ENCODE measurements at places on chromosomes 7 and 10.

DNA sequence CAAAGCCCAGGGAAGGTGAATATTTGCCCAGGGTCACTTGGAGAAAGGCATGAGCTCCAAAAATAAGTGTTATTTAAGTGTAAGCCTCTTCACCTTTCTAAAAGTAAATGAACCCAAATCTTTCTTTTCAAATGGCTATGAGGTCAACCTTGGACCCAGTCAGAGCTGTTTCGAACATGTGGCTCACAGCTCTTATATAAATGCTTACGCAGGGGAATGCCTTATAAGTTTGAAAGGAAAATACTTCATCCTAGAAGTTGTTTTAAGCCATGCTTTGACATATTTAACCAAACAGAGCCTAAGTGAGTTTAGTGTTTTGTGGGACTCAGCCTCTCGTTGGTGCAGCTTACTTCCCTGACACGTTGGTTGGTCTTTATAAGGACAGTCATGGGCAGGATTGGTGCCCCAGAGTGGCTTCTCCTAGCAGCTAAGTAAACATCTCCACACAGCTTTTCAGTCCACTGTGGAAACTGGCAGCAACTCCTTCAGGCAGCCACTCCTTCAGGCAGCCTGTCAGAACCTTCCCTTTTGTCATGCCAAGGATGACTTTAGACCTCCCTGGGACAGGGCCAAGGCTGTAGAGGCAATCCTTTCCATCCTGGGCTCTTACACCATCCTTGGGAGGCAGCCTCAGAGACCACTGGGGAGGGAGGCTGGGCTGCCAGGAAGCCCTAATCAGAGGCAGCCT lies 43.6 kb downstream of the MINDY4 start:
- DNase-seq, result no peak

DNA sequence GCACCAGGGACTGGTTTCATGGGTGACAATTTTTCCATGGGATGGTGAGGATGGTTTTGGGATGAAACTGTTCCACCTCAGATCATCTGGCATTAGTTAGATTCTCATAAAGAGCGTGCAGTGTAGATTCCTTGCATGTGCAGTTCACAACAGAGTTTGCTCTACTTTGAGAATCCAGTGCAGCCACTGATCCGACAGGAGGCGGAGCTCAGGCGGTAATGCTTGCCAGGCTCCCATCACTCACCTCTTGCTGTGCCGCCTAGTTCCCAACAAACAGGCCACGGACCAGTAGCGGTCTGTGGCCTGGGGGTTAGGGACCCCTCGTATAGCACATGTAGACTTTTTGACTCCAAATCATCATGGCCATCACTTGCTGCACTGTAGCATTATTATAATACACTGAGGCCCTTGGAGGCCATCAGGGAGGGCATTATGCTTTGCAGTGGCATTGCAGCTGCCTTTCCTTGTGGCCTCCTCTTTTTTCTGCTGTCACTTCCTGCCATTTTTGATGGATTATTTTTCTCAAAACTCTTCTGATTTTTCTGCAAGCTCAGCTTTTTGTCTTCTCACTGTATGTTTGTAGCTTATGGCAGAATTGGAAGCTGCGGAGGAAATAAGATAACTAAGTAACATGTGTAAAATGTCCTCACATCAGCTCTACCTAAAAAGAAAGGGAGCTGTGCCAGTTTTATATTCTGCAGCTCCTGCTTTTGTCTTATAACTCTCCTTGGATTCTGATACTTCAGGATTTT lies 18.5 kb downstream of the CSGALNACT2 start:
- DNase-seq, result no peak

DNA sequence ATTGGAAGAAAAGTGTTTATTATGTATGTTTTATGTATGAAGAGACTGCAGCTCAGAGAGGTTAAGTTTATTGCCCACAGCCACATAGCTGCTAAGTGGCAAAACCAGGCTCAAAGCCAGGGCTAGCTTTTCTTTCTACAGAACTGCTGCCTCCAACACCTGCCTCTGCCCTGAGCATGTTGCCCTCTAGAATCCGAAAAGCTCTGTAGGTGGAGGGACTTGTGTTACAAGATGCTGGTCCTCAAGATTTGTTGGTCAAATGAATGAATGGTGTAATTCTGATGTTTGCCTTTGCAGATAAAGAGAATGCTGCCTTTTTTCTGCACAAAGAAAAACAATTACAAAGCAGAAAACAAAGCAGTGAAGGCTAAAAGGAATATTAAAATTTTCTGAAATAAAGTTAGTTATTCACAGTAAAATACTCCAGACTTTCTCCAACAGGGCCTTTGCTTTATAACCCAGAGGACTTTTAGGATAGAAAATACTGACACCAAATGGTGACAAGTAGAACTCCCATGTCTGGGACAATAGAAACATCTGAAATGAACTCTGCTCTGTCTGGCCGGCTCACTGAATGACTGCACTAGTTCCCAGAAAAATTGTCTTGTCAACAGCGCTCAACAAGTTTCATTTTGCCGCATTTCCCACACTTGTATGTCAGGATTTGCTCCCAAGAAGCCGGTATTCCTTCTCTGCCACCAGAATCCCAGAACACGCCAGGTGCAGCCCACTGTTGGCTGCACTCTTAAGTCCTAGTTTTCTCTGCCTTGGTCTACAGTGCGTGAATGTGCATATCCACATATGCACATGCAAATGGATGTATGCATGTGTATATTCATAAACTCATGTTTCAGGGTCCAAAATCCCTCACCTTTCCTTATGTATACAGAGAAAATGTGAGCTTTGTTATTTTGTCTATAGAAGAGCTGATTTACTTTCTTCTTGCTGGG lies 11.0 kb upstream of the DNTT start:
- DNase-seq, result peak; percentile 53

DNA sequence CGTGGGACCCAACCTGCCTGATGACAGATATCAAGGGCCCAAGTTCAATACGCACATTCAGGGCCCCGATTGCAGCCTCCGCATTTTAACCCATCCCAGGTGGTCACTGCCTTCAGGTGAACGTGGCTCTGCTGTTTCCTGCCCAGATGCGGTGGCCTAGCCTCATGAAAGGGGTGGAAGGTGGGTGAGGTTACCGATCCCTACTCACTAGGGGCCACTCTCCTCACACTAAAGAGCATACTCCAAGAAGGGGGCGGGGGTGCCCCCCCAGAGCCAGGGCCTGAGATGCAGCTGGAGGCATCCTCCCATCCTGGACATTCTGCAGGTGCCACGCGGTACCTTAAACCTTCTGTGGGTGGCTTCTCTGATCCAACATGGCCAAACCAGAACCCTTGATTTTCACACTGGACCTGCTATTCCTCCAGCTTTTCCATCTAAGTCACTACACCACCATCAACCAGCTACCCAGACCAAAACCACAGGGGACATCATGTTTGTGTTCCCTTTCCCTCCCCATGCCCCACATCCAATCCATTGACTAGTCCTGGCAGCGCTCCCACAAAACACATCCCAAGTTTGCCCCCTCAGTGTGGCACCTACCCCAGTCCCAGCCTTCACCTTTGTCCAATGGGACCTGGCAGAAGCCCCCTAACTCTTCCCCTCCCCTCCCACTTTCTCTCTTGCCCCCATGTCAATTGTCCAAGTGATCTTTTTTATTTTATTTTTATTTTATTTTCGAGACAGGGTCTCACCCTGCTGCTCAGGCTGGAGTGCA lies 30.0 kb downstream of the PRLHR start:
- DNase-seq, result no peak

- no peak for DNase-seq
These were observed 103.1 kb upstream of the PARD3 start for GRCh38 chr10:34918060-34918775.

DNA sequence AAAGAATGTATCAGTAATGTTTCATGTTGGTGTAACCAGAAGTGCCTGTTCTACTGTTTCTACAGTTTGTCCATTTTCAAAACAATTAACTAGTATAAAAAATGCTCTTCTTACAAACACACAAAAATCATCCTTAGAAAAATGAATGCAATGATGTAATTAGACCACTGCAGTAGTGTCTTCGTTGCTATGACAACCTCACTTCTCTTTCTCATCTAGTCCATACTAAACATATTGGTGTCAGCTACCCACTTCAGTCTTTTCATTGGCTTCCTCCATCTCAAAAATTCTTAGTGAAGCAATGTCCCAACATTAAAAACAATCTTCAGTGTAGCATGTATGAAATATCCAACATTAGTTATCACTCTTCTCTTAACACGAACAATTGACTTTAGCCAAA lies 1265.8 kb downstream of the REEP3 start:
- no peak for DNase-seq

DNA sequence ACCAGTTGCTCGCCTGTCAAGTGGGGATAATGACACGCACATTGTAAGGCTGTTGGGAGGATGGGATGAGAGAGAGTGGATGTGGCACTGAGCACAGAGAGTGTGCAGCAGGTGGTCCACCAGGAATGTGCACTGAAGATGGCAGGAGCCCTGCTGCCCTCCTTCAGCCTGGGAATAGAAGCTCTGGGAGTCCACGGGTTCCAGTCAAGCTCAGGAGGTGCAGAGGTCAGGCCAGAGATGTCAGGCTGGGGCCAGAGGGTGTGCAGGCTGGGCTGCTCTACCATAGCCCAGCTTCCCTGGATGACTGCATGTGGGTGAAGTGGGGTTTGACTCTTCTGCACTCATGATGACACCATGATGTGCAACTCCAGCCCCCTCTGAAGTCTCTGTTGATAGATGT lies 58.7 kb downstream of the C10orf120 start:
- no peak for DNase-seq

- DNase-seq, result no peak
These were observed 138.8 kb downstream of the CFAP58 start for GRCh38 chr10:104492329-104492940.

- DNase-seq, result peak; percentile 79
These were observed 52.5 kb downstream of the PROSER2 start for GRCh38 chr10:11875494-11876281.

DNA sequence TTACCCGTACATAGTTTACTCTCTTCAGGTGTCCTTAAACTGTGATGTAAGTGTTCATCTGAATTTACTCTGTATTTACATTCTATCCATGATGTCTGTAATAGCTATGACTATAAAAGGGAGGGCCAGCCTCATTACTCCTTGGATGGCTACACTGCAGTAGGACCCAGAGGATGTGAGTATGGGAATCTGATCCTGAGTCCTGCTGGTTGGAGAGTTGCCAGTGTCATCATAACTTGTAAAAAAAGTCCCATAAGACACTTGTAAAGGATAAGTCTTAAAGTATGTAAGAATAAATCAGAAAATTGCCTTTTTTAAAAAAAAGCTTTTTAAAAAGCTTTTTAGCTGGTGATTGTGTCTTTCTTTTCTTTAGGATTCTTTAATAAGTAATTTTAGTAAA lies 95.4 kb downstream of the PPP1R9A start:
- no peak for DNase-seq

DNA sequence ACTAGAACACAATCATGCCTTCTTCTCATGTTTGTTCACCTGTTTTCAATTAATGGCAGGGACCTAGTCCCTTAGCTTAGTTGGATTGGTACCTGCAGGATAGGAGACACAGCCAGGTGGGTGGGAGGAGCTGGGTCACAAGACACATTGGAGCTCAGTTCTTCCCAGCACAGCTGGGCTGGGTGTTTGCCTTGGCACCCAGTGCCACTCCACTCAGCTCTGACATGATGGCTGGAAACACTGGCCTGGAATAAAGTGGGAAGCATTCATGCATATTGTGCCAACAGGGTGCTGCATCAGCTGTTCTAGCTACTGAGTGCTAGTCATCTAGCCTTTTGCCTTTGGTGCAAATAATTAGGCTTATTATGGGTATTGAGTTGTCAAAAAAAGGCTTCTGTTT lies 226.1 kb downstream of the PTEN start:
- no peak for DNase-seq

DNA sequence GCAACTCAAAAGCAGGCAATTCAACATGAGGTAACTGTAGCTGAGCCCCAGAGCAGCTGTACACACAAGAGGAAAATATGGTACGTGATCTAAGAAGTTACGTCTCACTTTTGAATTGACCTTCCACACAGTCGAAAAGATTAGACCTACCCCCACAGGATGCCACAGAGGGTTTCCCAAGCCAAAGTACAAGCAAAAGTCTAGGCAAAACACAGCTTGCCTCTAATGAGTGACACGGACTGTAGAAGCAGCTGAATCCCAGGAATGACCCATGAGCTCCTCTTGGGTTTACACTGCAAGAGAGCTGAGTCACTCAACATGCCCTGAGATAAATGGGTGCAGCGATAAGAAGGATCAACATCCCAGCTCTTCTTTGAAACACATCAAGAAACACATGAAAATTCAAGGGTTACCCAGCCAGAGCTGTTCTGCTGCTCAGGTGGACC lies 9.8 kb downstream of the CREB3L2 start:
- no peak for DNase-seq

- no peak for DNase-seq
These were observed 13.8 kb downstream of the TCF7L2 start for GRCh38 chr10:112963835-112964234.

DNA sequence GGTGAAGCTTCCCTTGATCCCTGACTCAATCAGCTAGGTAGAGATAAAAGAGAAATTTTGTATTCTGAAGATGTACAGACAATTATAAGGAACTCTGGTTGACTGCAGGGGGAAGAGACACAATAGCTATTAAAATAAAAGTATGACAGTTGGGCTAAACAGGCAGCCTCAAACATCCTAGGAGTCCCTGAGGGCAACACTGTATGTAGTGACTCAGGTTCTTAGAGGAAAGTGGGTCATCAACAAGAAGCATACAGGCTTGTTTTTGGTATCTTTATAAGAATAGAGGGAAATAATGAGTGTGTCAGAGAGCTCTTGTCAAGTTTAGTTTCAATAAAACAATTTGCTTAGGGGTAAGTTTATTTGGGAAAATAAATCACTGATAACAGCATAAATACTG lies 150.3 kb downstream of the AUTS2 start:
- no peak for DNase-seq

DNA sequence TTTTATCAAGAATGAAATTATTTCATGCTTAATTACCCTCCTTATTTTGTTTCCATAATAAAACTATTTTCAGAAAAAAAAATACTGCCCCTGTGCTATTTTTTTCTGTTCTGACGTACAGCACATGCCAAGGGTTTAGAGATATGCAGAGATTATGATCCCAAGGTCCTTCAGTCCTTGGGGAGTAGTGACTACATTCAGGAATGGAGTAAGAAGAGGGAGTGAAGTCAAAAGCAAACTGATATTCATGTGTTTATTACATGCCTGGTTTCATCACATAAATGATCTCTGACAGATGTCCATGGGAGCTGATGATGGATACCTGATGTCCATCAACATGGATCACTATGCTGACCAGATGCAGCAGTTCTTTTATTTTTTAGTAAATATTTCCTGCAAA lies 17.2 kb downstream of the AKAP9 start:
- DNase-seq, result no peak
